ENCODE measurements at places on chromosomes 3 and 15.

GRCh38 chr3:131846296-131846924, 188.4 kb downstream of the CPNE4 start:
- no peak for DNase-seq

GRCh38 chr15:76368122-76368621, 31.6 kb downstream of the ISL2 start:
- no peak for DNase-seq

- DNase-seq, result no peak
Observed at GRCh38 chr3:148202386-148202785, 495.3 kb upstream of the AGTR1 start.

- no peak for DNase-seq
Observed at GRCh38 chr3:177894081-177894728, 642.0 kb upstream of the KCNMB2 start.

DNA sequence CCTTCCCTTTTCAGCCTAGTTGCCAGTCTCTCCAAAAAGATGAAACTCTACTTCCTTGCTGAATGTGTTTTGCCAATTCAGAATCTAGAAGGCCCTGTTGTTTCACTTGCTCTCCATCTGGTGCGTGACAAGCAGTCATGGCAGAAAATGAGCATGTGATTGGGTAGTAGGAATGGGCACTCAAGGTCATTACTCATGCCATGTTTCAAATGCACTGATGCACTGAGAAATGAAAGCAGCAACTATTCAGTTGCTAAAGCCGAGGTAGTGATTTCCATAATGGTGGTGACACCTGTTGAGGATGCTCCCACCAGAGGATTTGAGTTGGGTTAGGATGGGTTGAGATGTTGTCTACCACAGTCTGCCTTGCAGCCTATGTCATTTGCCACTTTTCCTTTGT, 12.7 kb downstream of the ZBTB38 start:
- no peak for DNase-seq

GRCh38 chr3:128415773-128416577, 50.7 kb downstream of the DNAJB8 start:
- DNase-seq, result no peak

GRCh38 chr3:50259432-50260026, 9.4 kb upstream of the SEMA3B start:
- DNase-seq, result no peak

DNA sequence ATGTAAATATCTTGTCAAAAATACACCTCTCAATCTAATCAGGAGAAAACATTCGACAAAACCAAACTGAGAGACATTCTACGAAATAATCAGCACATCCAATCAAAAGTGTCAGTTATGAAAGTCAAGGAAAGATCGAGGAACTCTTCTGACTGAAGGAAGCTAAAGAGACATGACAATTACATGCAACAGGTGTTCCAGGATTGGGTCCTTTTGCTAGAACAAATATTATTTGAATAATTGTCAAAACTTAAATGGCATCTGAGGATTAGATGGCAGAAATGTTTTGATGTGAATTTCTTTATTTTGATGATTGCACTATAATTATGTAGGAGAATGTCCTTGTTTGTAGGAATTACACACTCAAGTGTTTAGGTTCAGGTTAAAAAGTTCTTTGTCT, 124.1 kb upstream of the HES1 start:
- DNase-seq, result no peak

GRCh38 chr3:47239929-47240328, 42.7 kb downstream of the KIF9 start:
- no peak for DNase-seq

DNA sequence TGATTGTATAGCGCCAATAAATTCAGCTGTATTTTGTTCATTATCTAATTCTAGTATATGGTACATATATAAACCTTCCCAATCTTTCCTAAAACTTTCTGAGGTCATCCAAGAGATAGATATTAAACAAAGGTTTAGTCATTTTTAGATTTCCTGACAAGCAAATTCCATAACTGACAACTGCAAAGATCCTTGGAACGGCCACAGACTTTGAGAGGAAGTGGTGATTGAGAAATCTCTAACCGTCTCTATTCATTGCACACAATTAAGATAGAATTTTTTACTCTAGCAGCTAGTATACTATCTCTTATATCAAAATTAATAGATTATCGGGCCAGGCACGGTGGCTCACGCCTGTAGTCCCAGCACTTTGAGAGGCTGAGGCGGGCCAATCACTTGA, 4.7 kb downstream of the CSNK1G1 start:
- DNase-seq, result no peak

GRCh38 chr15:38954090-38954489, 389.5 kb upstream of the RASGRP1 start:
- no peak for DNase-seq

- no peak for DNase-seq
Observed at GRCh38 chr15:73681063-73681462, 3.1 kb upstream of the CD276 start.

- no peak for DNase-seq
Observed at GRCh38 chr3:63895422-63896189, 16.6 kb downstream of the SCAANT1 start.

GRCh38 chr3:41137686-41138111, 61.6 kb upstream of the CTNNB1 start:
- no peak for DNase-seq

GRCh38 chr3:76487446-76487845, 552.5 kb upstream of the ROBO2 start:
- DNase-seq, result no peak

DNA sequence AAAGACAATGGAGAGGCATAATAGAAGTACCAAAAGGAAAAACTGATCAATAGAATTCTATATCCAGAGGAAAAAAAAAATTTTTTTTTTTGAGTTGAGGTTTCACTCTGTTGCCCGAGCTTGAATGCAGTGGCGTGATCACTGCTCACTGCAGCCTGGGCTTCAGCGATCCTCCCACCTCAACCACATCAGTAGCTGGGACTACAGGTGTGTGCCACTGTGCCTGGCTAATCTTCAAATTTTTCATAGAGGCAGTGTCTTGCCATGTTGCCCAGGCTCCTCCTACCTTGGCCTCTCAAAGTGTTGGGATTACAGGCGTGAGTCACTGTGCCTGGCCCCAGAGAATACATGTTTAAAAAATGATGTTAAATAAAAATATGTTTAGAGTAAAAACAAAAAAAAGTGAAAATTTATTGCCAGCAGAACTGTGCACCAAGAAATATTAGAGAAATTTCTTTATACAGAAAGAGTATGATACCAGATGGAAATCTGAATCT, 154.3 kb upstream of the ZBTB20 start:
- no peak for DNase-seq

GRCh38 chr15:99989095-99989494, 255.9 kb upstream of the LYSMD4 start:
- no peak for DNase-seq

- no peak for DNase-seq
Observed at GRCh38 chr3:112379020-112379690, 46.2 kb downstream of the CD200 start.

GRCh38 chr3:111610612-111611054, 15.5 kb upstream of the ZBED2 start:
- no peak for DNase-seq

GRCh38 chr3:88075497-88075896, 16.4 kb downstream of the ZNF654 start:
- DNase-seq, result no peak

- no peak for DNase-seq
Observed at GRCh38 chr15:71660501-71660900, 149.9 kb upstream of the NR2E3 start.

- DNase-seq, result no peak
Observed at GRCh38 chr3:112395181-112395895, 62.4 kb downstream of the CD200 start.

GRCh38 chr3:181808053-181808452, 96.3 kb downstream of the SOX2 start:
- DNase-seq, result no peak

GRCh38 chr3:41267975-41268640, 68.8 kb downstream of the CTNNB1 start:
- no peak for DNase-seq

DNA sequence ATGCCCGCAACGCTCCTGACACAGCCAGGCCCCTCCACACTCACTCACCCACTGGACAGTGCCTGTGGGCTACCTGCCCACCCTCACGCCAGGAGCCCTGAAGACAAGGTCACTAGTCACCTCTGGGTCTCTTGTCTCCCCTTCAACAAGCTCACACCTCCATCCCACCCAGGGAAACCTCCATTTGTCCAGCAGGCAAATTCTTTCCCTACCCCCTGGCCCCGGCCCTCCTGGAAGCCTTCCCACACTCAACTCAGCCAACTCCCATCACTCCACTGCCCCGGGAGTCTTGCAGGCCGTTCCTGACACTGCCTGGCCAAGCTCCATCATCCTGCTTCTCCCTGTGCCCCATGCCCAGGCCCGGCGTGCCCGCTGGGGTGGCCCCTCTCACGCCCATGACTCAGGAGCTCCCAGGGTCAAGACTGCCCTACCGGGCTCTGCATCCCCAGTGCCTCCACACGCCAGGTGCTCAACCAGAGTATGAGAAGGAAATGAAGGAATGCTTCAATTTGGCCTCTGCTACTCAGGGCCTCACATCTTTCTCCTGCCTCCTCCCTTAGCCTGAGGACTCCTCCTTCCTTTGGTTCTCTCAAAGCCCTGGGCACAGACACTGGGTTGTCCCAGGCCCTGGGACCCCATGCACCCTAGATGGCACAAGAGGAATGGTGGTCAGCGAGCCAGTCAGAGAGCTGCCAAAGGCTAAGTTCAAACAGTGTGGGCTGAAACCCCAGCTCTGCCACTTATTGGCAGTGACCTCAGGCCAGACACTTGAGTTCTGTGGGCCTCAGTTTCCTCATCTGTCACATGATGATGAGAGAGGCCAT, 88.6 kb downstream of the SEC22A start:
- no peak for DNase-seq
